Stimulated activated naive CD4-positive, alpha-beta T cell treated with Interleukin-2 at 50 U/mL for 16 hours (primary cell): ENCODE measurements at places on chromosomes 16 and 17.
A peak's percentile ranks its signal among the peaks of the same experiment; 100 is the strongest.

GRCh38 chr16:52861614-52862022 lies 191.1 kb downstream of the CHD9NB start:
- DNase-seq, result no peak

- no peak for DNase-seq
Observed at GRCh38 chr17:64441772-64442540, 7.0 kb upstream of the MILR1 start.

DNA sequence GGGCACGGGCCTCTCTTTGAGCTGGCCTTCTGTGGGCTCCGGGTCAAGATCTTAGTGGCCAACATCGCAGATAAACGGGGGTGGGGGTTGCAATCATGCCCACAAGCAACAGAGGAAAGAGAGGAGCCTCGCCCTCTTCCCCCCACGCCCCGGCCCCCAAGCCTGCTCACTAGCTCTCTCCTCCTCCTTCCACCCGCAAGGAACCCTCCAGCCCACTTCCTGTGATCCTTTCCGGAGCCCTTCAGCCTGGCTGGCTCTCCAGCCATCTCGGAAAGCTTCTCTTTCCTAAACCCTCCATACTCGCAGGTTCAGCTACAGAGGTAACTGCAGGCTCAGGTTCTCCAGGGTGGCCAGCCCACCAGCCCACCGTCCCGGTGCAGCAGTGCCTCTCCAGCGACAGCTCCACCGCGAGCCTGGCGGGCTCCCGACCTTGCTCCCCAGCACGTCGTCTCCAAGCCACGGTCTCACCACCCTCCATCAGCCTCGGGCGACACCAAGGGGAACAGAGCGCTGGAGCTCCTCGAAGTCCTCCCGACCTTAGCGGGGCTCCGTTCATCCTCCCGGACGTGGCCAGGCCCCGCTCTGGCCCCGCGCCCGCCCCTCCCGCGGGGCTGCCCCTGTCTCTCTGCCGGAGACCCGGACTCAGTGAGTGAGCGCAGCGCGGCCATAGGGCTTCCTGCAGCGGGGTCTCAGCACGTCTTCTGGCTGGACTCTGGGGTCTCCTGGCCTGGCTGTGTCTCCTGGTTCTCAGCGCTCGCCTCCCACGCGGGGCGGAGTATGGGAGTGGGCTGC lies 12.9 kb upstream of the ODF4 start:
- no peak for DNase-seq

- DNase-seq, result no peak
Observed at GRCh38 chr16:58500430-58501241, 693 bp downstream of the NDRG4 start.

DNA sequence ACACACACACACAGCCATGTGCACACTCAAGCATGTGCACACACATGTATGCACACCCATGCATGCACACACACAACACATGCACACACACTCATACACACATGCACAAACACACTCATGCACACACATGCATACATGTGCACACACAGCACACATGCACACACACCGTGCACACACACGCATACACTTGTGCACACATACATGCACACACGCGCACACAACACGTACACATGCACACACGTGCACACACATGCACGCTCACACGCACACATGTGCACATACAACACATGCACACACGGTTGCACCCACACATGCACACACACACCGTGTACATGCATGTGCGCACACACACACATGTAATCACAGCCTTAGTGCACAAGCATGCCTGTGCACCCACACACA lies 230.4 kb upstream of the GSE1 start:
- no peak for DNase-seq

- DNase-seq, result peak; percentile 27
Observed at GRCh38 chr17:30824002-30824355, 513 bp downstream of the CRLF3 start.

- no peak for DNase-seq
Observed at GRCh38 chr17:15972497-15972951, 27.0 kb downstream of the ZSWIM7 start.

GRCh38 chr16:53922807-53923571 lies 219.0 kb downstream of the FTO start:
- no peak for DNase-seq

DNA sequence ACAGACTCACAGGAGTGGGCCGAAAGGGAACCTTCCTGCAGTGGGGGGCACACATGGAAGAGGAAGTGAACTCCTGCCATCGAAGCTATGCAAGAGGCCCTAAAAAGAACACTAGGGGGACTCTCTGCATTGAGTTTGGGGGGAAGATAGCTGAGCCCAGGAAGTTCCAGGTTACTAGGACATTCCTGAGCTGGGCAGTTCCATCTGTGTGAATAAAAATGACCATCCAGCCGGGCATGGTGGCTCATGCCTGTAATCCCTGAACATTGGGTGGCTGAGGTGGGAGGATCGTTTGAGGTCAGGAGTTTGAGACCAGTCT lies 211.8 kb downstream of the ZNF423 start:
- no peak for DNase-seq

DNA sequence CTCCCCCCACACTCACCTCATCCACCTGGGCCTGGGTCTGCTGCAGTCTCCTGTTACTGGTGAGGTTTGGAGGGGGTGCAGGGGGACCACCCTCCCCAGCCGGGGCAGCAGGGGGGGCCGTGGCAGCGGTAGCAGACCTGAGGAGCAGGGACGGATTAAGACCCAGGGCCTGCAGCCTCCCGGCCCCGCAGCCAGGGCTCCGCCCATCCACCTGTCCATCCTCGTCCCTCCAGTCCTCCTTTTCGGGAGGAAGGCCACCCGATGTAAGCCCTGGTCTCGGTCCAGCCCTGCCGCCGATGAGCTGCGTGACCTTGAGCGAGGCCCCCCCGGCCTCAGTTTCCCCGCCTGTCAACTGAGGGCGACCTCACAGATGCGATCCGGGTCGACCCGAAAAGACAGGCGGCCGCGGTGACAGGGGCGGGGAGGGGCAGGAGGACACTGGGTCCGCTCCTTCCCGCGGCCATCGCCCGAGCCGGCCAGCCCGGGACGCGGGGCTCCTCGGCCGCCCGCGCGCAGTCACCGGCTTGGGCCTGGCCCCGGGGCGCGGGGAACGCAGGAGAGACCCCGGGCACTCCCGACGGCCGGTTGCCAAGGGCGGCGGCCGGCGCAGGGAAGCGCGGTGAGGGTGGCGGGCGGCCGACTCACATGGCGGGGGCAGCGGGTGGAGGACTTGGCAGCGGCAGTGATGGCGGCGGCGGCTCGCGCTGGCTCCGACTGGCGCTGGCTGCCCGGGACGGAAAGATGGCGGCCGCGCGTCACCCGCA lies at the start of gene VAMP2:
Gene VAMP2, minus strand, starts transcription at position 716 of the 764 bp plus-strand sequence. Its CDS starts 69 bp downstream, at position 647.
- DNase-seq, result peak; percentile 79

DNA sequence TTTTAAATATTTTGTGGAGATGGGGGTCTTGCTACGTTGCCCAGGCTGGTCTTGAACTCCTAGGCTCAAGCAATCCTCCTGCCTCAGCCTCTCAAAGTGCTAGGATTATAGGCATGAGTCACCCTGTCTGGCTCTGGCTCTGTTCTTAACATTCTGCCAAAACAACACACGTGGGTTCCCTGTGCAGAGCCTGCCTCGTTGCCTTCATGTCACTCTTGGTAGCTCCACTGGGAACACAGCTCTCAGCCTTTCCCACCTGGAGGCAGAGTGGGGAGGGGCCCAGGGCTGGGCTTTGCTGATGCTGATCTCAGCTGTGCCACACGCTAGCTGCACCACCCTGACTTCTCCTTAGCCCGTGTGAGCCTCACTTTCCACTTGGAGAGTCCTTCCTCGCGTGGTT lies 19.3 kb downstream of the CRISPLD2 start:
- DNase-seq, result no peak

- no peak for DNase-seq
Observed at GRCh38 chr16:22898131-22898530, 84.2 kb downstream of the HS3ST2 start.

DNA sequence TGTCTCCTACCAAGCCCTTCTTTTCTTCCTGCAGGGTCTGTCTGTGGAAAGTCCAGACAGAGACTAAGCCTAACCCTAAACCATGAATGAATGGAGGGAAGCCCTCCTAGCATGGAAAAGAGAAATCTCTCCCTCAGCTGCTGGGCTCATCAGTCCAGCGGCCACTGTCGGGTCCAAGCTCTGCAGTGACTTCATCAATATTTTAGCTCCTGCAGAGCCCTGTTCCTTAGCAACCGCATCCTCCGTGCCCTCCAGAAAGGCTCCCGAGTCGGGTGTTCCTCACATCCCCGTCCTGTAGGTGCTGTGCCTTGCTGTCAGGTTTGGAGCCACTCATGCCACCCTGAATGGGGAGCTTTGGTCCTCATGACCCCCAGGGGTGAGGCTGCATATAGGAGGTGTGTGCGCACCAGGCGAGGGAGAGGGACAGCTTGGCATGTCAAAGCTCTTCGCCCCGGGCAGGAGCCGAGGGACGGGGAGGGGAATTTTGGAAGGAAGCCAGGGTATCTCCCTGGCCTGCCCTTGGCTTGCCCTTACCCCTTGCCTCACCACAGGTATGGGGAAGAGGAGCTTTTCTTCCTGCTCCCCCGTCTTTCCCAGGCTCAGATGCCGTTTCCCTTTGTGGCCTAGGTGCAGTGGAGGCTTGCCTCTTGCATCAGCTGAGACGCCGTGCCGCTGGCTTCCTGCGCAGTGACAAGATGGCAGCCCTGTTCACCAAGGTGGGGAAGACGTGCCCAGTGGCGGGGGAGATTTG lies 23.9 kb downstream of the SGSM2 start:
- DNase-seq, result no peak

DNA sequence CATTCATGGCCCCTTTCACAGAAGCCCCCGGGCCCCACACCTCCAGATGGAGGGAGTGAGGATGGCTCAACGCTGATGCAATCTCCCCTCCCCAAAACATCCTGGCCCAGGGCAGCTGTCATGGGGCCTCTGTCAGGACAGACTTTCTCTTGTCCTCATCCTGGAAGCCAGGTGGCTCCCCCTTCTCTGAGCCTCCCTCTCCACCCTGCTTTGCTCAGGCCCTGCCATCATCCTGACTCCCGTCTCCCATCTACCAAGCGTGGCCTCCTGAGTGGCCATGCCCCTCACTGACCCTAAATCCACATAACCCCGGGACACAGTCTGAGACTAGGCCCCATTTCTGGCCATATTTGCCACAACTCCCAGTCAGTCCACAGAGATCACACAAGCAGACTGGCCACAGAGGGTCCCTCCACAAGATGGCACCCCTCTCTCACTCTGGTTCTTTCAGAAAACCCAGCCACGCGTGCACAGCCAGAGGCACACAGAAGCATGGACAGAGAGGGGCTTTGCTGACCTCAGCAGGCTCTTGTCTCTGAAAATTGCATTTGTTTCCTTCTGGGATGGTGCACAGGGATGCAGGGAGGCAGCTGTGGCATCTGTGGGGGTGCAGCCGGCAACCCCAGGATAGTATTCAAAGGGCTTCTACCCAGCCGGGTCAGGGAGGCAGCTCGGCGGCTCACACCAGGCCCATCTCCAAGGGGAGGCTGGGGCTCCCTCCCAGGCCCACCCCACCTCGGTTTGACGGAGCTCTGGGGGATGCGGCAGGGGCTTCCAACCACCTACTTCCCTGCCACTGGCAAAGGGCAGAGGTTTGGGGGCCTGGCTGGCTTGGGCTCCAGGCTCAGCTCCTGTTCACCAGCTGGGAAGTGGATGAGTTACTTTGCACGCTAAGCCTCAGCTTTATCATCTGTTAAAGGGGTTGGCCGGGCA lies 16.9 kb downstream of the DOC2B start:
- no peak for DNase-seq

GRCh38 chr17:72419866-72420774 lies 299.3 kb downstream of the SOX9 start:
- DNase-seq, result peak; percentile 2

GRCh38 chr16:72162105-72162692 lies 9.8 kb downstream of the PMFBP1 start:
- no peak for DNase-seq

DNA sequence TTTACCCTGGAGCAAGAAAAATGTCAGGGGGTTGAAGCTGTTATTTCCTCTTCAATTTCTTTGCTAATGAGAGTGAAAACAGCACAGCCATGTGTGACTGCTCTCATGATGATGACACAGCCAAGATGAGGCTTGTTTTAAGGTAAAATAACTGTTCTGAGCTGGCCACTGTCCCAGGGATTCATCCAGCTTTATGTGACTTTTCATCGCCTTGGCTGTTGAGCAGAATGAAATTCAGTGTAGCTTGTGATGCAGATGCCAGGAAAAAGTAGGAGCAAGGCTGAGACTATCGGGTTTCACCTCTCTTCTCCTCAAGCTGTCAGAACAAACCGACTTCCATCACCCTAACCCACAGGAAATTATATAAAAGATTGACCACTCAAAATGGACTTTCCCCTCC lies 361.8 kb upstream of the CDH5 start:
- DNase-seq, result no peak

DNA sequence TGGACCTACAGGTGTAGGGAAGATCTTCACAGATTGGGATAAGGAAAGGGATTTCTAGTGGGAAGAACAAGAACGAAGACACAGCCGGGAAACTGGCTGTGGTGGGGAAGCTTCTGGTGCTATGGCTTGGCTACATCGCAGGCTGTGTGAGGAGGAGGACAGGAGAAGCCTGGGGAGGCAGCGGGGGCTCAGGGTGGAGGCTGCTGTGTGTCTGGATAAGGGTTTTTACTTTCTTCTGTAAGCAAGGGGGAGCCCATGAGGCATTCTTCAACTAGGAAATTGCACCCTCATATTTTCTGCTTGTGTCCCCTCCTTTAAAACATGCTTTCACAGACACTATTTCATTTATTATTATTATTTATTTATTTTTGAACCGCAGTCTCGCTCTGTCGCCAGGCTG lies 2.9 kb upstream of the RHBDF2 start:
- no peak for DNase-seq

DNA sequence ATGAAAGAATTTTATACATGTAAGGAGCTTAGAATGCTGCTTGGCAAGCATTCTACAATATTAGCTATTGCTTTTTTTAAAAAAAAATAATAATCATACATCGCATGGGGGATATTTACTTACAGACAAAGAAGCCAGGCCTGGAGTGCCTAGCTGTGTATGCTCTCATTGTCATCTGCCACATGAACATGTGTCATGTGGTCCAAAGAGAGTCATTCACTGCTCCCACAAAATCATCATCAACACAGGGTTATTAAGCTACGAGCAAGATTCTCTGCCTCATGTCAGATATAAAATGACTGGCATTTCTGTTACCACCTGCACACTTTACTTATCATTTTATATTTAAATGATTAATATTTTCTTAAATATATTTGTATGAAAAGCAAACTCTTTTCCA lies 1.9 kb upstream of the MT1E start:
- no peak for DNase-seq

DNA sequence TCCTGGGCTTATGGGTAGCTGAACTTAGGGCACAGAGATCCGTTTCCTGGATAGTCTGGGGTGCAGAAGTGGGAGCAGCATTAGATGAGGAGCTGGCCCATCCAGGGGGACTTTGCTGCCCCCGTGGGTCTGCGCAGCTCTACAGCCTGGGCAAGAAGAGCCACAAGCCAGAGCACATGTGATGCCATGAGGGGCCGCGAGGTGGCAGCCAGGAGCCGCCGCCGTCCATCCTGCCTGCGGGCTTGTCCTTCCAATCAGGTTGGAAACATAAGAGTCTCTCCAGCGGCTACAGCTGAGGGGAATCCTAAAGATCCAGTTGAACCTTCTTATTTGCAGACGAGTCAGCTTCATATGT lies 21.9 kb downstream of the C1QTNF1 start:
- DNase-seq, result peak; percentile 51
